Activated T-helper 1 cell treated with anti-CD3 and anti-CD28 coated beads, Interleukin-12 subunit alpha, Interleukin-12 subunit beta, Interleukin-2, Interleukin-4 antibody, amounts not matched to agents 30 ng/mL and 10 ng/mL and 1 ng/mL, durations not matched to agents 14 hours and 24 hours and 36 hours (primary cell): ENCODE measurements at places on chromosomes 1 and 21. TPM values are rescaled to one million over a fixed set of nuclear protein-coding genes. Genes with fewer than 3 reads are reported as not detected.

LRRC38 gene
- total RNA-seq: not detected in 2 replicates

GRCh38 chr1:200224315-200224714 is 185.5 kb downstream of the ZNF281 start:
- DNase-seq: no peak

- DNase-seq: no peak
Observed at GRCh38 chr1:41884256-41885230, 34.2 kb downstream of the HIVEP3 start.

- DNase-seq: no peak
Observed at GRCh38 chr1:8214501-8215173, 103.3 kb upstream of the SLC45A1 start.
